ENCODE measurements at places on chromosomes 7 and 10.

- DNase-seq, result no peak
Measured at GRCh38 chr10:61223576-61223975, 229.6 kb downstream of the TMEM26 start.

- DNase-seq, result no peak
Measured at GRCh38 chr7:115672024-115672423, 358.5 kb downstream of the TFEC start.

- DNase-seq, result no peak
Measured at GRCh38 chr7:80619741-80620140, 18.7 kb upstream of the CD36 start.

- no peak for DNase-seq
Measured at GRCh38 chr10:78249690-78250089, 216.0 kb downstream of the RPS24 start.

- DNase-seq, result no peak
Measured at GRCh38 chr7:11327633-11328032, 354.0 kb downstream of the PHF14 start.

DNA sequence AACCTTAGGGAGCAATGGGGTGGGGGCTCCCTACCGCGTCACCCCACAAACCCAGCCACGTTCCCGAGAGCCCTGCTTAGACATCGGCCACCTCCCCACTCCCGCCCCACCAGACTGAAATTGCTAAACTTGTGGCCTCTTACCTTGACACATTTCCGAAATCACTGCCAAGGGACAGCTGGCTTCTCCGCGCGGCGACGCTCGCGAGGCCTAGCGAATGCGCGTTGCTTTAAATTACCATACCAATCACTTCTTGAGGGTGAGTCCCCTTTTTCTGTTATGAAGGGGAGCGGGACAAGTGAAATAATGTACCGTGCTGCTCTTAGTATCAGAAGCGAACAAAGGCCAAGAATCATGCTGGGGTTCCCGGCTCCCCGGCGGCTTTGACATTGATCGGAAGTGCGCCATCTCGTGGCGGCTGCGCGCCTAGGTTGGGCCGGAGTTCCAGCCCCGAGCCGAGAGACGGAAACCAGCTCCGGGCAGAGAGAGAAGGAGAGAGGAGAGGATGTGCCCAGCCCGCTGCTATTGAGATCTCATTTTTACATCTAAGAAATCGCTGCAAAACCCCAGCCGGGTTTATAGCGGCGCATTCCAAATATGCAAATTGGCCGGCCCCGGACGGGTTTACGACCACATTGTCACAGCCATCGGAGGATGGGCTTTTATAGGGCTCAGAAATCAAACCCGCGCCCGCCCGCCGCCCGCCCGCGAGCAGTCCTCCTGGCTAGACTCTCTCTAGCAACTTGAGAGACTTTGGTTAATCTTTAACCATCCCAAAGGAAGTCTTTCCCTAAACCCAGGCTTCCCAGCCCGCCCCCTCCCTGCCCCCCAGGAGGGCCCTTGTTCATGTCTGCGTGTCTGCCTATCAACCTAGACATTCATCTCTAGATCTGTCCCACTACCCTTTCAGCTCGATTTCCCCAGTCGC is 5.3 kb downstream of the HOXA11 start:
- peak; percentile 81 for DNase-seq

- no peak for DNase-seq
Measured at GRCh38 chr10:47098964-47099363, 187.7 kb downstream of the PTPN20 start.

GRCh38 chr7:117448655-117449054 is 21.4 kb upstream of the ASZ1 start:
- no peak for DNase-seq

DNA sequence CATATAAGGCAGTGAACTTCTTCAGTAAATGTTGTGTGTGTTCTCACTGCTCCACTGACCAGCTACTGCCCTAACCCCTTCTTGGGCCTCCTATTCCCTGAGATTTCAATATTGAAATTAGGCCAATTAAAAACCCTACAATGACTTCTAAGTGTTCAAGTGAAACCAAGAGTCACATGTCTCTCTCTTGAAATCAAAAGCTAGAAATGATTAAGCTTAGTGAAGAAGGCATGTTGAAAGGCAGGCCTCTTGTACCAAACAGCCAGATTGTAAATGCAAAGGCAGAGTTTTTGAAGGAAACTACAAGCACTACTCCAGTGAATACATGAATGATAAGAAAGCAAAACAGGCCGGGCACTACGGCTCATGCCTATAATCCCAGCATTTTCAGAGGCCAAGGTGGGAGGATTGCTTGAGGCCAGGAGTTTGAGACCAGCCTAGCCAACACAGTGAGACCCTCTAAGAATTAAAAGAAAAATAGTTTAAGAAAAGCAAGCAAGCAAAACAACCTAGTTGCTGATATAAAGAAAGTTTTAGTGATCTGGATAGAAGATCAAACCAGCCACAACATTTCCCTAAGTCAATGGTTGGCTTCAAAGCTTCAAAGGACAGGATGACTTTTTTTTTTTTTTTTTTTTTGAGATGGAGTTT is 22.3 kb downstream of the BRAF start:
- DNase-seq, result no peak
